ENCODE measurements at places on chromosomes 1 and 21.

GRCh38 chr1:77984629-77985028, 5.8 kb upstream of the FUBP1 start:
- no peak for DNase-seq

- DNase-seq: no peak
Observed at GRCh38 chr1:234745276-234745675, 135.3 kb upstream of the IRF2BP2 start.

GRCh38 chr1:1059494-1060280, 14.4 kb downstream of the RNF223 start:
- DNase-seq: peak; percentile 82

DNA sequence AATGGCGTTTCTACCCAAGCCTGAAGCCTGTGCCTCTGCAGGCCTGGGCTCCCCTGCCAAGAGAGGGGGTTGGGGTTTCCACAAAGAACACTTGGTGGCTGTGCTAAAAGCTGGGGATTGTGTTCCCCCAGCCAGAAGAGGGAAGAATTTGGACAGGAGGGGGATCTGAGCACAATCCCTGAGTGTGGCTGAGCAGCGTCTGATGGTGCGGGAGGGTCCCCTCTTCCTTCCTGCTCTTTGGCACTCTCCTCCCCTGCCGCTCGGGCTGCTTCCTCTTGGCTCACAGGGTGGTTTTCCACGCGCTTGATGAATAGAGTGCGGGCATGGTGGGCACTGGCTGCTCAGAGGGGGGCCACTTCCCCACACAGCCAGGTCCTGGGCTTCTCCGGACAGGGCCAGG, 3.7 kb downstream of the GPR37L1 start:
- DNase-seq: no peak

DNA sequence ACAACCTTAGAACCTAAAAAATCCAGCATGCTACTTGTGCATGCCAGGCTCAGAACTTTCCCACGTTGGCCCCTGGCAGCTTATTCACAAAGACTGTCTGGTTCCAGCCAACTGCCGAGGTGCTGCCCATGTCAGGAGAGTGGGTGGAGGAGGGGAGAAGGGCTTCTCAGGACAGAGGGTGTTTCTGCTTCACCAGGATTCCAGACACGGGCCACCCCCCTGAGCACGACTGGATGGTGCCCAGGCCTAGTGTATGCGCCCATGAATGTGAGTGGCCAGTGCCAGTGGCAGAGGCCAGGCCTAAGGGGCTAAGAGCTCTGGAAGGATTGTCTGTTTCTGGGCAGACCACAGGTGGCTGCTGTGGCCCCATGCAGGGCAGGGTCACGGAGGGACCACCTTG, 148.2 kb upstream of the COL6A1 start:
- no peak for DNase-seq

- peak; percentile 57 for DNase-seq
Observed at GRCh38 chr1:151799179-151800022, 5.8 kb downstream of the LINGO4 start.

- DNase-seq: no peak
Observed at GRCh38 chr1:210025870-210026269, 87.9 kb downstream of the SYT14 start.

GRCh38 chr1:156691665-156692440, 13.5 kb downstream of the CRABP2 start:
- peak; percentile 50 for DNase-seq

DNA sequence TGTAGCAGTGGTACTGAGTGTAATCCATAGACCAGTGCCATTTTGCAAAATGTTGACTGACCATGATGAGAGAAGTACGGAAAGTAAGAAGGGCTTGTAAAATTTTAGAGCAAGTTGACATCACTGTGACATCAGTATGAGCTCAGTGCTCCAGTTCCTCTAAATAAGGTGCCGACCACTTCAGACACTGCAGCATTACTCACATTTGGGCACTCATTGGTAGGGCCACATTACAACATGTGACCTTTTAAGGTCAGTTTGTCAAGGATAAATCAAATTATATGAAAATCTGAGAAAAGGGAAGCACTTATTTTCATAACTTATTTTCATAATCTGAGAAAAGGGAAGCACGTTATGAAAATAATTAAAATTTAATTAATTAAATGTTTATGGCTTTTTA, 128.0 kb upstream of the ERG start:
- DNase-seq: no peak

- DNase-seq: peak; percentile 2
Observed at GRCh38 chr1:119374208-119374874, 5.8 kb downstream of the HAO2 start.

DNA sequence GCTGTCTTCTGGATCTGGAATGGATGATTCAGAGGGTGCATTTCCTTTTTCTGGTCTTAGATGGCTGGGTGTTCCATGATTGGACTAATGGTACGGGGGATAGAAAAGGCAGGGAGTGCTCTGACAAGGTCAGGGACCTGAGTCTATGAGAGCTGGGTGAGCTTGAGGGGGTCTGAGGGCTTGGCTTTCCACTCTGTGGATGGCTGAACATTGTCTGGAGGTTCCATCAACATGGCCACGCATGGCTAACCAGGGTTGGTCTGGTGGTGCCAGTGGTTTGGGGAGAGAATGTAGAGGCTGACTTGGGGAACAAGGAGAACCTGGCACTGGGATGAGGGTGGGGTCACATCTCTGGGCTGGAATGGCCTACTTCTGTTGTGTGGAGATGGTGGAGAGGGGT, 41.5 kb upstream of the TSPAN2 start:
- DNase-seq: no peak

GRCh38 chr21:43572446-43572845, 86.8 kb downstream of the HSF2BP start:
- no peak for DNase-seq

DNA sequence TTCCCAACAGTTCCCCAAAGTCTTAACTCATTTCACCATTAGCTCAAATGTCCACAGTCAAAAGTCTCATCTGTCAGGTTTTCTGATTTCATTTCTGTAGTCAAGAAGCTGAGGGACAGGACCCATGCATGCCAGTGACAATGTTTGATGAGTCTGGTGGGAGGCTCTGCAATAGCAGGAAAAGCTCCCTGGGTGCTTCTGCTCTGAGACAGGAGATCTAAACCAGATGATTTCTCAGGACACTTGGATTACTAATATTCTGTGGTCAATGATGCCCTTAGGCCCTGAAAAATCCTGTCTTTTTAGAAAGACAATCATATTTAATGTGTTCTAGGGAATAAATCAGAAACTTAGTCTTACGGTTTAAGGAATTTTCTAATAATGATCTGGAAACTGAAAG, 56.4 kb downstream of the PCBP3 start:
- DNase-seq: peak; percentile 16

DNA sequence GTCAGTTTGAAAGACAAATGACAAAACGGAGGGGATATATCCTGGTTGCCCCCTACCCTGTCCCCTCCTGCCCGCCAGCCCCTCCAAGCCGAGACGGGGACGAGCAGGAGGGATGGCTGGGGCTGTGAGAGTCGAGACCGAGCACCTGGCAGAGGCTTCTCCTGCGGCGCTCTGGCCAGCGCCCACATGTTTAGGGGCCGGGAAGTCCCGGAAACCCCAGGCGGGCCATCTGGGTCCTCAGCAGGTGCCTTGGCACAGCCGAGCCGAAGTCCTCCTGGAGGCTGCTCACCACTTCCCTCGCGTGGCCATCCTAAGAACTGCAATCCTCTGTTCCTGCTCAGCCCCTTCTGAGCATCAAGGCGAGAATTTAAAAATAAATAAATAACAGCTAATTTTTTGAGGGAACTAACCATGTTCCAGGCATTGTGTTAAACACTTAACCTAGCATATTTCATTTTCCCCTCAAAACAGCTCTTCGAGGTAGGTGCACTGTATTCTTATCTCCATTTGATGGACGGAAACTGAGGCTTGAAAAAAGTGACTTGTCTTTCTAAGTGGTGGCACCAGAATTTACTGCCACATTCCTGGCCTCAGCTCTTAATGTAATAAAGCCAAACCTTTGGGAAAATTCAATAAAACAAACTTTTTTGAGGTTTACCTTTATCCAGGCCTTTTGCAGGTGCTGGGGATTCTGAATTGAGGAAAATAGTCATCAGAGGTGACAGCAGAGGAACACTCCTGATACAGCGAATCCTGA, 3.5 kb upstream of the RIMS3 start:
- DNase-seq: peak; percentile 65

DNA sequence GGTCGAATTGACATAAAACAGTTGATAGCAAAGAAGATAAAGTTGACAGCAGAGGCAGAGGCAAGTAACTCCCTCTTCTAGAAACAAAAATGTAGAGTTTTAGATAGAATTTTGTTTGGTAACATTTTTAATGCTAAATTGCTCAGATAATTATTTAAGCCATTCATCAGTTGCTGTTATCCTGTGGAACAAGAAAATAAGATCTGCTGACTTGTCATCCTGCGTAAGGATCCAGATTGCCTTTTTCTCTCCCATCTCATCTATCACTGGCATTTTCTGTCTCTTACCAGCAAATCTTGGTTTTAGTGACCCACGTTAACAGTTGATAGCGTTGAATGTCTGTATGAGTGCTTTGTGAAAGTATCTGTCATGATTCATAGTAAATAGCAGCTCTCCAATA, 29.8 kb downstream of the SOAT1 start:
- DNase-seq: no peak

DNA sequence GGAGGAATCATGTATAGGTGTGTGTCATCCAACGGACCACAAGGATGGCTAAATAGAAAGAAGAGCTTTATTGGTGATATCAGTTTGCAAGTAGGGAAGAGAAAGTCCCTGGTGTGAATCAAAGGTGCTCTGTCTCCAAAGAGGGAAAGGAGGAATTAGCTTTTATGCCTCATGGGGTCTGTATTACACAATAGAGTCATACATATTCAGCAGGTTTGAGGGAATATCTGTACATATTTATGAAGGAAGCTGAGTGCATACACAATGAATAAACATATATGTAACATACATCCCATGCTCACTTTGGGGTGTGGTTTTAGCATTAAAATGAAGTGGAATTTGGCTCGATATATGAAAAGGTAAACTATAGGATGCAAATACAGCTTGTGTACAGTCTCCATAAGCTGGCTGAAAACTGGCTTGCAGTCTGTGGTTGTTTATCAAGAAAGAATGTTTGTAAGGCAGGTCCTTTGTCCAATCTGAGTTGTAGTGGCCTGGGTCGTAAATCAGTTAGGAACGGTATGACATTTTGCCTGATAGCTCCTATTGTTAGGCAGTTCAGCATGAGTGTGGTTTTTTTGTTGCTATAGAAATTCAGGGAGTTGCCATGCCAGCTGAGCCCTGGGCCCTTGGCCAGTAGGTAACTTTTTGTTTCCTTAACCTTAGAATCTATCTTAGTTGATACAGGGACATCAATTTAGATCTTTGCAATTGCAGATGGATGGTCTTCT, 198.0 kb upstream of the ZP4 start:
- no peak for DNase-seq

DNA sequence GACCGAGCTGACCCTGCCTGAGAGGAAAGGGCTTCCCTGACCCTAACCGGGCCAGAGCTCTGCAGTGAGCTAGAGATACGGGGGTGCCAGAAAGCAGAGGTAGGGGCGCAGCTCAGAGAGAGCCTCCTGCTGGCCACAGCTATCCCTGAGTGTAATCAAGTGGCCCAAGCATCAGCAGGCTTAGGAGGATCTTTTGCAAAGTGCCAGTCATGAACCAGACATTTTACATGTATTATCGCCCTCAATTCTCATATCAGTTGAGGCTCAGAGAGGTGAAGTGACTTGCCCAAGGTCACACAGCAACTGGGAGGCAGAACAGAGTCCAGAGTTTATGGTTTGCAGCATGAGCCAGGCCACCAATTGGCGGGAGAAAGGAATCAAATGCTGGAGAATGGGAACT, 7.0 kb upstream of the ID3 start:
- DNase-seq: no peak

DNA sequence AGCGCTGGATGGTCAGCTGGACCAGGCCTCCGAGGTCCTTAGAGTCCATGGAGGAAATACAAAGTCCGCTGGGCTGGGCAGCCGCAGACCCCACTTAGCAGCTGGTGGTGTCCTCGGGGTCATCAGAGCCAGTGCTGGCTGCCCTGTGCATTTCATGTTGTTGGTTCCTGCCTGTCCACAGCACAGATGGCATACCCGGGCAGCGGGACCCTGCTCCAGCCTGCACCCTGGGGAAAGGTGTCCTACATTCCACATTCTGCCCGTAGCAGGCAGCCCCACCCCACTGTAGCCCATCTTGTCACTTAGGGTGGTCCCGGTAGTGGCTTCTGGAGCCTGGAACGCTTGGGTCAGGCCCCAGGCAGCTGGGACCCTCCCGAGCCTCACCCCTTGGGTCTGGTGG, 19.8 kb downstream of the PRKCZ start:
- DNase-seq: no peak

- peak; percentile 94 for DNase-seq
Observed at GRCh38 chr1:209368864-209369598, 214.5 kb upstream of the CAMK1G start.

DNA sequence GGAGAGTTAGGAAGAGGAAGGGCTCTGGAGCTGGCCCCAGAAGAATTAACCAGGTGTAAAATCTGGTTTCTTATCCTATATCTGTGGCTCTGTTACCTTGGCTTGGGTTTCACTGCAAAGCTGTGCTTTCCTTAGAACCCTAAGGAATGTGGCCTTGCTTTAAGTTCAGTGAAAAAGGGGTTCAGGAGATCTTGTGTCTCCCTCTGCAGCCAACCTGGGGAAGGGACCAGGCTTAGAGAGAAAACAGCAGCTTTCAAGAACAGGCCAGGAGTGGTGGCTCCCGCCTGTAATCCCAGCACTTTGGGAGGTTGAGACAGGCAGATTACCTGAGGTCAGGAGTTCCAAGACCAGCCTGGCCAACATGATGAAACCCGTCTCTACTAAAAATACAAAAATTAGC, 16.1 kb upstream of the MYCL start:
- no peak for DNase-seq

- DNase-seq: no peak
Observed at GRCh38 chr1:2160451-2161300, 33.9 kb downstream of the FAAP20 start.

DNA sequence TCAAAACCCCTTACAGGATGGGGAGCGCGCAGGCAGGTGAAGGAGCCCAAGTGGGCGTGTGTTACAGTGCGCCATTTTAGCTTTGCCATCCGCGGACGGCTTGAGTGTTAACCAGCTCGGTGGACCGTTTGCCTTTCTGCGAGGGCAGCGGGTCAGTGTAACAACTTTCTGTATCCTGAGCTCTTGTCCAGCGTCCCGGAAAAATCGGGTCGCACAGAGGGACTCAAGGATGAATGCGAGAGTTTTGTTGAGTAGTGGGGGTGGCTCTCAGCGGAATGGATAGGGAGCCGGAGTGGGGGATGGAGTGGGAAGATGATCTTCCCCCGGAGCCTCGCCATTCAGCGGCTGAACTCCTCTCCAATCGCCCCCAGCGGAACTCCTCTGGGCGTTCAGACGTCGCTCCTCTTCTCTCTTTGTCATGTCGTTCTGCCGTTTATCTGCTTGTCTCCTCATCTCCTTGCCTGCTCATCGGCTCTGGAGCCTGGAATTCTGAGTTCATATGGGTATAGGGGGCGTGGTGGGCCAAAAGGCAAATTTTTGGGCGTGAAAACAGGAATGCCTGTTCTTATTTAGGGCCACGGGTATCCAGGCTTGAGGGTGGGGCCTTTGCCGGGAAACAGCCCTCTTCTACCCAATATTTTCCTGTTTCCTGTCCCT, 295.4 kb downstream of the CTH start:
- DNase-seq: peak; percentile 7

- no peak for DNase-seq
Observed at GRCh38 chr21:39149882-39150281, 33.4 kb downstream of the PSMG1 start.
